ENCODE measurements at places on chromosomes 1 and 21. TPM values are rescaled to one million over a fixed set of nuclear protein-coding genes. Genes with fewer than 3 reads are reported as not detected.

DNA sequence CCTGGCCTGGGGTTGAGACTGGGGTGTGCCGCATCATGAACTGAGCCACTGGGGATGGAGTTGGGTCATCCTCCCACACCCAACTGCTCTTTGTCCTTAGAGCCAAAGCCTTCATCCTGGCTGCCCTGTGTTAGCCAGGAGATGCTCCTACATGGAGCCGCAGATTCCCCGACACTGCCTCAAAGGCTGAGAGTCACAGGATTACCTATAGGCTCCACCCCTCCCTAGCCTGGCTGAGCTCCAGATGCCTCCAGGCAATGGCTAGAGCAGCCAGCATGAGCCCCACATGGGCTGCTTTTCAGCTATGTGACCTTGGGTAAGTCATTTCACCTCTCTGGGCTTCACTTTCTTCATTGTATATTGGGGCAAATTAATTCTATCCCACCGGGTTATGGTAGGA lies 119.9 kb upstream of the POU3F1 start:
- no peak for DNase-seq

HAPLN2 gene
- total RNA-seq, result not detected

GRCh38 chr1:173757666-173758065 lies 42.9 kb downstream of the KLHL20 start:
- no peak for DNase-seq

CELF3 gene
- total RNA-seq, result 0.31 TPM

CFHR2 gene
- 0.28 TPM for total RNA-seq

SELP gene
- total RNA-seq, result 13.0 TPM

- DNase-seq, result peak; percentile 52
Measured at GRCh38 chr1:85134583-85135391, 66.0 kb downstream of the SYDE2 start.

GRCh38 chr1:168097921-168098528 lies 38.7 kb downstream of the GPR161 start:
- DNase-seq, result no peak

DNA sequence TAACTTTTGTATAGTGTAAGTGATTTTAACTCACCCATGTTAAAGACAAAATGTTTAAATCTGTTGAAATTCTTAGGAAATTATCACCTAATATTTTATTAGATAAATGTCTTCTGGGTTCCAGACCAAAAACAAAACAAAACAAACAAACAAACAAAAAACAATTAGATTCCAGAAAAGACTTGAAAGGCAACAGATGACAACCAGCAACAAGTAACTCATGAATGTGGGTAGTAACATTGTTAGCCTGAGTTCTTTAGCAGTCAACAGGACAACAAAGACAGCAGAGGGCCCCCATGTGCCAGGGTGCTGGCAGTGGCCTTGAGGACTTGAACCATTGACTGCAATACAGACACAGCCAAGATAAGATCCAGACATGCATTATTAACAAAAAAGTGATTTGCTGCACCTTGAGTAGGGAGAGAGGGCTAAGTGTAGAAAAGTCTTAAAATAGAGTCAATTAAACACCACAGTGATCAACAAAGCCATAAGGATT lies 2.4 kb upstream of the CD247 start:
- no peak for DNase-seq

- DNase-seq, result no peak
Measured at GRCh38 chr1:35656148-35656862, 15.0 kb upstream of the PSMB2 start.

ENAH gene
- total RNA-seq, result 75.4 TPM

LCE2B gene
- total RNA-seq, result not detected

GRCh38 chr1:207983044-207983635 lies 72.2 kb upstream of the CD34 start:
- no peak for DNase-seq

- DNase-seq, result no peak
Measured at GRCh38 chr1:7743346-7743745, 27.8 kb upstream of the VAMP3 start.

- peak; percentile 86 for DNase-seq
Measured at GRCh38 chr1:51189421-51190073, 46.5 kb upstream of the RNF11 start.

KCNAB2 gene
- 86.4 TPM for total RNA-seq

DIRAS3 gene
- 3.5 TPM for total RNA-seq

TCP10L gene
- total RNA-seq, result 0.43 TPM
